NCI-H2081 treated with DMSO at 0.1 percent for 48 hours (cell line): ENCODE measurements at places on chromosomes 3 and 15.

GRCh38 chr15:51227940-51228732 is 110.3 kb downstream of the CYP19A1 start:
- no peak for DNase-seq

DNA sequence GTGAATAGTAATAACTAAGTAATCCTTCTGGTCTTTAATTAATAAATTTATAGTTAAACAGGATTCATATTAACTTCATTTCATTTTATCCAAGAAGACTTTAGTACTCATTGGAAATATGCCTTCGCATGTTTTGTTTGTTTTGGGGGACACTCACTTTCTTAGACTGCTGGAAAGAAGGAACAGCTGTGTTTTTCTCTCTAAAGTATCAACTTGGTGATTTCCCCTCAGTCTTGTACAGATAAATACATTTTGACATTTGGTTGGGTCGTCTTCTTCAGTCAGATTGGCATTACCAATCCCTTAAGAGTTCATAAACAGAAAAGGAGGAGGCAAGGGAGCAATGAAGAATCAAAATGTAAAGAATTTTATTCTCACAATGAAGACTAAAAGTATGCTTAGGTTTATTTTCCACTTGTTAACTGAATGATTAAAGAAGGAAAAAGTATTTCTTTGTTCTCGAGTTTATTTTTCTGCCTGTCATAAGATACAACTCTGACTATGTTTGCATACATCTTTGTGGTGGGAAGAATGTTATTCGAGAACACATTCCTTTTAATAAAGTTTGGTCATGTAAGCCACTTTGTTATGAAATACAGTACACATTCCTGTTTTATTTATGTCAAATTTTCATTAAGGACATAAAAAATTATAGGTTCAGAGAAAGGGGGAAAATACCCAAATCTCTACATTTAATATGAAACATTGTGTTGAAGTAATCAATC is 140.2 kb downstream of the GMNC start:
- no peak for DNase-seq

DNA sequence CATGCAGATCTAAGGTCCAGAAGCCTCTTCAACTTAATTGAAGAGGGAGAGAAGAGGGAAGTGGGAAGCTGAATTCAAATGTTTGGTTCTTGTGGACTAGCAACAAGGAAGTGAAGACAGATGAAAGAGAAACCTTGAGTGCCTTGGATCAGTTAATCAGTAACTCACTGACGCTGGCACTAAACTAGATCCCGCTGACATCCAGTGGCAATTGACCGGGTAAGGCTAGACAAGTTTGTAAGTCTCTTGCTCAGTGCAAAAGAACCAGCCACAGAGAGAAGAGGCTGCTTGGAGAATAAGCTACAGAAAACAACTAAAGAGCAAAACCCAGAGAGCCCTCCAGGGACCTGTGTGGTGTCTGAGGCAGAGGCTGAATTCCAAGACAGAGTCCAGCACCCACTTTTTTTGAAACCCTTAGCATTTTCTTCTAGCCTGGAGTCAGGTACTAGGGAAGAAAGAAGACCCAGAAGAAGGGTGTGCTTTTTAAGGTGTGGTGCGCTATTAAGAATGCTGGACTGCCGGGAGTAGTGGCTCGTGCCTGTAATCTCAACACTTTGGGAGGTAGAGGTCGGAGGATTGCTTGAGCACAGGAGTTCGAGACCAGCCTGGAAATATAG is 6.9 kb downstream of the PLCH1 start:
- DNase-seq: no peak

DNA sequence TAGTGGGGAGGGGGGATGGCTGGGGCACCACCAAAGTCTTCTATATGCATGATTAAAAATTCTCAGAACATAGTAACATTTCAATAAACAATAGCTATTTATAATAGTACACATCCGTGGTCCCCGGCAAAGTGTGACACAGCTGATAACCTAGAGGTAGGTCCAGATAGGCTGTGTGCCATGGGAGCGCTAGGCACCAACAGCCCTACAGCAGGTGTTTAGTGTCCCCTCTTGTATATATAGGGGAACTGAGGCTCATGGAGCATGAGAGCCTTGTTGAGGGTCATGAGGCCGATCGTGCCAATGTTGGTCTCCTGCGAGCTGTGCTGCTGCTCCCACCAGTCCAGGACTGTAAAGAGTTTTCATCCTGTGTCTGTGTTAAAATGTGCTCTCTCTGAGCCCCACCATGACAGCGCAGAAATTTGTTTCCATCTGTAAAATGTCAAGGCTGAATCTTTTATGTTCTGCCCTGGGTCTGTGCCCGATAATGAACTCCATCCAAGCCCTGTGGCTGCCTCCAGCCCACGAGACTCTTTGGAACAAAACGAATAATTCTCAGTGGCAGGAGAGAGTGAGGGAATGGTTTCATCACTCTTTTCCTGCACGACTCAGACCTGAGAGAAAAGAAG is 14.5 kb downstream of the TMEM158 start:
- no peak for DNase-seq
